ENCODE measurements at places on chromosomes 3 and 15.

GRCh38 chr15:74653426-74654102 lies 37.9 kb downstream of the CLK3 start:
- DNase-seq: no peak

- no peak for DNase-seq
Observed at GRCh38 chr3:171875923-171876412, 32.8 kb downstream of the TMEM212 start.

- DNase-seq: no peak
Observed at GRCh38 chr3:159252274-159252673, 450.4 kb downstream of the MFSD1 start.

- DNase-seq: no peak
Observed at GRCh38 chr15:71802770-71803169, 7.6 kb upstream of the NR2E3 start.

DNA sequence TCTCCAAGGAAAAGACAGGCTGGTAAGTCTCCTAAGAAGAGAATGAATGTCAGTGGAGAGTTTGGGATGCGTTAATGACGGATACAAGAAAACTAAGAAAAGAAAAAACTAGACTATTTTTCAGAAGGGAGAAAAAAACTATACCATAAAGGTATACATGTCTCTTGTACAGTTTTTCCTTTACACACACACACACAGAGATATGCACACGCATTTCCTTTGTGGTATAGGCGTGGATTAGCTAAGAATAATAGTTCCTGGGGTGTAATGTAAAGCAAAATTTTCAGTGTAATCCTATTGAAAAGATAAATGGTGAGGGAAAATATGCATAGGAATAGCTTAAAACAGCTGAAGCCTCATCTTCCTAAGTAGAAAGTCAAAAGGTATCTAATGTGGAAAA lies 36.3 kb downstream of the GABPB1 start:
- no peak for DNase-seq

GRCh38 chr15:71111181-71111565 lies 4.1 kb upstream of the THSD4 start:
- DNase-seq: no peak

DNA sequence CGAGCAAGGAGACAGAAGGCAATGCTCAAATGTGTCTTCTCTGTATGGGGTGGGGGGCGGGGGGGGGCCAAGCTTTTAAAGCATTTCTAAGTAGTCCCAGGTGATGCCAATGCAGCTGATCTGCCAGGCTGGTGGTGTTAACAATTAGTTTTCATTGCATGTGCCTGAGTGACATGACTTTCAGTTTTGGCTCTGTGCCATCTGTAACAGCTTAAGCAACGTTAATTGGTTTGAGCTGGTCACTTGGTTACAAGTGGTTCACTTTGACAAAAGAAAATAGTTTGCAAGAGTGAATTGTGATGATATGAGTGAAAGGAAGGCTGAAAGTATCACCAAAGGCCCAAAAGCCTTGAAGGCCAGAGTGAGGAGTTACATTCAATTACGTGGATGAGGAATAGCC lies 26.4 kb upstream of the LRIG1 start:
- DNase-seq: no peak

- DNase-seq: no peak
Observed at GRCh38 chr3:184924547-184924946, 112.6 kb downstream of the VPS8 start.

DNA sequence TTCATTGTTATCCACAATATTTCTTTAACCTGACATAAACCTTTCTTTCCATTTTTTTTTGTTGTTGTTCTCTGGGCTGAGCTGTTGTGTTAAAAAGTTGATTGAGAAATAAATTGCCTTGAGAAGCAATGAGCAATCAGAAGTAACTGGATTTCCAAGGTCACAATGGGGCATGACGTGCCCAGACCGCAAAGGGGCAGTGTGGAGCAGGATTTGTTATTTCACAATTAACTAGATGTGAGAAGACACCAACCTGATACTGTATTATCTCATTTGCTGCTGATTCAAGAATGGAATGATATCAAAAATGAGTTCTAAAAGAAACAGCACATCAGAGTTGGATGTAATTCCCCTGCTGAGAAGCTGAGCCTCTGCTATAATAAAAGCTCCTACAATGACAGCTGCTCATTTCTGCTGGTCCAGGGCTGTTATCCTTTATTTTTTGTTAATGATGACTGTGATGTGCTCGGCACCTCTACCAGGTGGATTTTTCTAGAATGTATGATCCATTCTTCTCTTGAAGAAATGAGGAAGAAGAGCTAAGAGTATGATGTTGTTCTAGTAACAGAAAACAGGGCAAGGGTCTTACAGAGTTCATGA lies 28.1 kb downstream of the CPNE4 start:
- DNase-seq: no peak

- DNase-seq: no peak
Observed at GRCh38 chr3:126944089-126944965, 38.6 kb upstream of the PLXNA1 start.

DNA sequence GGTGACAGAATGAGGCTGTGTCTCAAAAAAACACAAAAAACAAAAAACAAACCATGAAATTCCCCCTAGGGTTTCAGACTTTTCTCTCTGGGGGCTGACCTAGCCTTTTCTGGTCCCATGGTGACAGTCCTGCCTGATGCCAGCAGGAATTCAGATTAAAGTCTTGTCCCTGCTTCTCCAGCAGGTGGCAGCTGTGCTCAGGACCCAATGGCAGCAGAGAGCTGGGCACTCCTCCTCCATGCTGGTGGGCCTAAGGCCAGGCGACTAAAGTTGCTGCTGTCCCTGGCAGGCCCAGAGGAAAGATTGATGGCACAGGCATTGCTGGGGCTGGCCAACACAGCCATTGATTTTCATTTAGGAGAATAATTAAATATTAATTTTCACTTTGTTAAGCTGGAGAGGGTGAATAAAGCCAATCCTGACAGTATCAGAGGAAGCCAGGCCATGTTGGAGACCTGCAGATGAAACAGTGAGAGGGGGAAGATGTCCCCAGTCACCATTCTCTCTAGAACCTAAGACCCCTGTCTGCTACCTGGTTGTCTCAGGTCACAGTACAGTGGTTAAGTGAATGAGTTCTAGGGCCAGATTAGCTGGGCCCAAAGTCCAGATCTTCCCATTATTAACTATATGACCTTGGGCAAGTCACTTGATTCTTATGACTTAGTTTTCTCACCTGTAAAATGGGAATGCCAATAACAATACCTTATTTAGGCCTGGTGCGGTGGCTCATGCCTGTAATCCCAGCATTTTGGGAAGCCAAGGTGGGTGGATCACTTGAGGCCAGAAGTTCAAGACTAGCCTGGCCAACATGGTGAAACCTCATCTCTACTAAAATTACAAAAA lies 7.1 kb downstream of the CELF6 start:
- DNase-seq: no peak

DNA sequence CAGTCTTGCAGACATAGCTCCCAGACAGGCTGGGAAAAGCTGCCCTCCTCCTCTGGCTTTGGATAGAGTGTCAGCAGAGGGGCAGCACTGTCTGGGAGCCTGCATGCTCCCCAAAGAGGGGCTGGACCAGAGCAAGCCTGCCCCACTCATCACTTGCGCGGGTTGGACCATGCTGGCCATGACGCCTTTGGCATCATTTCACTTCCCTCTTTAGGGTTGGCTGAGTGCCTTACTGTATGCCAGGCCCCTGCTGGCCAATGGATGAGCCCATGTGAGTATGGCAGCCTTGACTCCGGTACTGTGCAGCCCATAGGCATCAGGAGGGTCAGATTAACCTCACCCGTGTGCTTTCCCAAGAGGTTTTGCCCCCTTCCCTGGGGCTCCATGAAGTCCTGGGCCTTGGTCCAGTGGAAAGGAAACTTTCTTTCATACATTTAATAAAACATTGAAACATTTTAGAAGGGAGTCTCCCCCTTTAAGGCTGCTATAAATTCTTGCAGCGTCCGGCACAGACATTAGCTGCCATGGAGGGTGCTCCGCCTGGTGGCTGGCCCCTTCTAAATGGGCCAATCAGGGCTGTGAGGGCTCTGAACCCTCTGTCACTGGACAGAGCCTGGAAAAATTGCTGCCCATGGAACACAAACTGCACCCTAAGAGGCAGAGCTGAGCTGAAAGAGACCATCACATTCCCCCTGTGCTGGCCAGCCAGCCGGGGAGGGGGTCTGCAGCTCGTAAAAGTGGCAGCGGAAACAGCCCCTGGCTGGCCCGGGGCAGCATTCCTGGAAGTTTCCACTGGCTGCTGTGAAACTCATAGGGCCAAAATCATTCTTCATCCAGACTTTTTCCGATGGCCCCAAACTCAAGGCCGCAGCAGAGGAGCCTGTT lies 20.8 kb upstream of the DUSP7 start:
- no peak for DNase-seq

GRCh38 chr3:71726146-71726545 lies 944 bp upstream of the EIF4E3 start:
- no peak for DNase-seq

DNA sequence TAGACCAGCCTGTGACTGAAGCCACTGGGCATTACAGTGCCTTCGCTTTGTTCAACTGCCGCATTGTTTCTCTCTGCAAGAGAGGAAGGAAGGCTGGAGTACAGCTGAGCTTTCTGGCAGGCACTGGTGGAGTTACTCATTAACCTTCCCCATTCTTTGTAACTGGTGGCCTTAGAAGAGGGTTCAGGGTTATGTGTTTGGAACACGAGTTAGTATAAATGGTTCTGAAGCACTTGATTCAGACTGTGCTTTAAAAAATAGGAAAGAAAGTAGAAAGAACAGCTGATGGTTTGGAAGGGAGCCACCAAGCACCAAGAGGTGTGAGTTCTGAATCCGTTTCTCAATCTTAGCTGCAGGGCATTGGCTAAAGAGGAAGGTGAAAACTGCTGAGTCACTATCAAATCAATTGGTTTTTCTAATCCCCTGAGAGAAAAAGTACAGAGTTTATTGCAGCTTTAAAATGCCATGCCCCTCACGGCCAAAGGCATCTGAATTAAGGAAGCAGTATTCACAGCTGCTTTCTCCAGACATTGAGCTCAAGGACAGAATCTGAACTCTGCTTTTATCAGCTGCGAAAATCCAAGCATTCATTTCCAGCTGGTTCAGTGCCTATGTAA lies 3.6 kb downstream of the HGD start:
- DNase-seq: no peak

DNA sequence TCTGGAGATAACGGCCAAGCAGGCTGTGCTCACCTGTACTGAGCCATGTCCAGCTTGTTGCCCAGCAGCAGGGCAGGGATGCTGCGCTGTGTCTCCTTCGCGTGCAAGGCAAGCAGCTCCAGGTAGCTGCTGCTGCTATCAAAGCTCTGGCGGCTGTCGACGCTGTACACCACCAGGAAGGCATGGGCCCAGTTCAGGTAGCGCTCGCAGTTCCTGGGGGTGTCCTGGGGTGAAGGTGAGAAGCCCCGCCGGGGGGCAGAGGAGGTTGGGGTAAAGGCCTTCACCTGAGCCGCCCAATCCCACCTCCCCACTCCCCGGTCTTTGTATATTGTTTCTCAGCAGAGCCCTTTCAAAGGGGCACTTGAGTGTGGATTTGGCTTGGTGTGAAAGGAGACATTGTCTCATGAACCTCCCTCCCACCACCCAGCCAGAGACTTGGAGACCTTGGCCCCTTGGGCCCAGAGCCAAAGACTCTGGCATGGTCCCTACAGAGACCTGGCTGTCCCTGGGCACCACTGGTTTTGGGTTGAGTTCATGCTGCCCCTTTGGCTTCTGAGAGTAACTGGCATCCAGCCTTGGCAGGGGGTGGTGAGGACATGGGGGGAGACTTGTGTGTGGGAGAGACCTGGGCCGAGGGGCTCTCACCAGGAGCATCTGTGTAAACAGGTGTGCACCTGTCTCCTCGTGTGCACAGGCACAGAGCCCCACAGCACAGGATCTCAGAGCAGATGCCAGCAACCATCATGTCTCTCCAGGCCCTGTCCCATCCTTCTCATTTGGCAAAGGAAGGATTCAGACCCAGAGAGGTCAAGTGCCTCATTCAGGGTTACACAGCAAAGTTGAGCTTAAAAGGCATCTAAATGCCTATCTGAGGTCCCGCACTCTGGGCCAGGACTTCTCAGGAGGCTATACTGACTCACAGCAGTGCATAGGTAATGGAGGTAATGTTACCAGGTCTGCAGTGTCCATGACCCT lies 9.1 kb downstream of the RASL12 start:
- DNase-seq: no peak

- DNase-seq: no peak
Observed at GRCh38 chr3:67123914-67124313, 125.8 kb downstream of the KBTBD8 start.

- DNase-seq: no peak
Observed at GRCh38 chr3:114060906-114061655, 4.5 kb downstream of the QTRT2 start.

- no peak for DNase-seq
Observed at GRCh38 chr3:155270485-155271342, 22.8 kb downstream of the STRIT1 start.

- no peak for DNase-seq
Observed at GRCh38 chr3:128276146-128276435, 122.8 kb downstream of the EEFSEC start.

DNA sequence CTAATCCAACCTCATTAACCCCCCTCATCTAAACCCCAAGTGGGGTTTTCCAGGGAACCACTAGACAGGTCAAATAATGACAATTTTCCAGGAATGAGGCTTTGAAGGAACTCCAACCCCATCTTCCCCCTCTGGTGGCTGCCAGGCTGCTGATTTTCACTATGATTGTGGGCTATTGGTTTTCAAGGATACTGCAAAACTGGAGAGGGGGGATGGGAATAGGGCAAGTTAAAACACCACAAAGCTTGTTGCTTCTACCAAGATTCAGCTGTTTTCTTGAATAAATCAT lies 10.4 kb upstream of the ZNF662 start:
- no peak for DNase-seq

- no peak for DNase-seq
Observed at GRCh38 chr3:54259636-54260035, 137.3 kb downstream of the CACNA2D3 start.

GRCh38 chr3:46997453-46998091 lies 18.1 kb downstream of the NBEAL2 start:
- no peak for DNase-seq

DNA sequence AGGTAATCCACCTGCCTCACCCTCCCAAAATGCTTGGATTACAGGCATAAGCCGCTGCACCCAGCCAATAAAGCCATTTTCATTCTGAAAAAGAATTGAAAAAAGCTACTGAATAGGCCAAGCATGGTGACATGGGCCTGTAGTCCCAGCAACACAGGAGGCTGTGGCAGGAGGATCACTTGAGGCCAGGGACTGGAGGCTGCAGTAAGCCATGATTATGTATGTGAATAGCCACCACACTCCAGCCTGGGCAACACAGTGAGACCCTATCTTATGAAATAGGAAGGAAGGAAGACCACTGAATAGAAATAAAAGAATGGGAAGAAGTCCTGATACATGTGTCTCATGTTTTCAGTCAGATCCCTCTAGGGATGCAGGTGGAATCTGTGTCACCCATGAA lies 36.0 kb upstream of the SEMA4B start:
- DNase-seq: no peak

DNA sequence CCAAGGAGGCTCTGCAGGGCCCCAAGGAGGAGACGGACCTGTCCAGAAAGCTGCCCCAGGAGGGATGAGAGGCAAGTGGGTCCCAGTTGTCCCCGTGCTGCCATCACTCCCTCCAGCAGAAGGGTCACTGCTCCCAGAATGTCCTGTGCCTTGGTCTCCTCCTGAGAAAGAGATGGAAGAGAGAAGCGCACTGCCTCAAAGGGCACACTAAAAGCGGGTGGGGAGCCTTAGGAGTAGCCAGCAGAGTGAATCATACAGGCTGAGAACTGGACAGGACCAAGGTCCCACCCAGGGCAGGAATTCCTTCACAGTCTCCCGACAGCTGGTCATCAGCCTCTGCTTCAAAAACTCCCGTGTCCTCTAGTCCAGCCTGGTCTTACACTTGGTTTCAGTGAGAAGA lies 4.6 kb downstream of the THPO start:
- no peak for DNase-seq

- no peak for DNase-seq
Observed at GRCh38 chr15:70407955-70408354, 310.2 kb upstream of the TLE3 start.
